ENCODE measurements at places on chromosomes 3 and 15.

DNA sequence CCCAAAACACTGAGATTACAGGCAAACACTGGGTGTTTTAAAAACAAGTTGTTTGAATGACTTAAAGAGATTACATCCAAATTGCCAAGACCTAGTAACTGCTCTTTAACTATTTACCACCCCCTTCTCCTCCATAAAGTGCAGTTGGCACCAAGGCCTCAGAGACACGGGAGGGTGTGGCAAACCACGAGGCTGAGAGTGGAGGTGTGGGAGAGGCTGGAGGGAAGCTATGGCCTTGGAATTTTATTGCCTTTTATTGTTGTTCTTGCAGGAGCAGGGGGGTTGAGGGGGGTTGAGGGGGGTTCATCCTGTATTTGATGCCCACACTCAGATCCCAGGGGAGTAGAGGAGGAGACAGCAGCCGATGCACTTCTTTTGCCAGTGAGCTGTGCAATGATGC lies 75.9 kb upstream of the CTDSPL start:
- DNase-seq = no peak

DNA sequence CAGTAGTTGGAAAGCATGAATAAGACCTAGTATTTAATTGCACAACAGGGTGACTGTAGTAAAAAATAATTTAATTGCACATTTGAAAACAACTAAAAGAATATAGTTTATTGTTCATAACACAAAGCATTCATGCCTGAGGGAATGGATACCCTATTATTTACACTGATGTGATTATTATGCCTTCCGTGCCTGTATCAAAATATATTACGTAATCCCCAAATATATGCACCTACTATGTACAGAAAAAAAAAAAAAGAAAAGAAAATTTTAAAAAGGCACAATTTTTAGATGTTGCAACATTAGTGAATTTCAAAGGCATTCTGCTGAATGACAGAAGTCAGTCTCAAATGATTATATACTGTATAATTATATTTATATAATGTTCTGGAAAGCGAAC lies 647.2 kb upstream of the BCHE start:
- DNase-seq = no peak

- no peak for DNase-seq
Measured at GRCh38 chr3:10683106-10683505, 132.9 kb upstream of the SLC6A11 start.

DNA sequence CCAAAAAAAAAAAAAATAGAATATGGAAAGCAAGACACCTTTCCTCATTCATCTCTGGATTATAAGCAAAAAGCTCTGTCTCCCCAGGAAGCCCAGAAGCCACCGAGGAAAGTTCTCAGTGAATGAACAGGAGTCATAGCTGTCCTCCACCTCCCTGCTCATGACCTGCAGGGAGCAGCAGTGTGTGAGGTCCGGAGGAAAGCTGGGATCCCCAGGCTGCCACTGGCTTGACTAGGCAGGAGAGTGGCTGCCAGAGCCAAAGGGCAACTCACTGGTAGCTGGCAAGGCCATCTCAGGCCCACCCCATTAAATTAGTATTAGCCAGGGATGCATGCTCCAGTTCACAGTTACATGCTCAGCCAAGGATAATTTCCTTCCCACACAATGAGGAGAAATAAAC lies 191.6 kb upstream of the STT3B start:
- no peak for DNase-seq

- no peak for DNase-seq
Measured at GRCh38 chr3:16377847-16378302, 112.9 kb downstream of the OXNAD1 start.

DNA sequence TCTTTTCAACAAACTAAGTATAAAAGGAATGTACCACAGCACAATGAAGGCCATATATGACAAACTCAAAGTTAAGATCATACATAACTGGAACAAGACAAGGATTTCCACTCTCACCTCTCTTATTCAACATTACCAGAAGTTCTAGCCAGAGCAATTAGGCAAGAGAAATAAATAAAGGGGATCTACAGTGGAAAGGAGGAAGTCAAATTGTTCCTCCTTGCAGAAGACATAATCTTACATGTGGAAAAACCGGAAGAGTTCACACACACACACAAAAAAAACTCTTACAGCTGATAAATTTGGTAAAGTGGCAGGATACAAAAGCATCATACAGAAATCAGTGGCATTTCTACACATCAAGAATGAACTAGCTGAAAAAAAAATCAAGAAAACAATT lies 277.9 kb downstream of the MCTP2 start:
- no peak for DNase-seq

GRCh38 chr3:168333410-168333935 lies 237.7 kb upstream of the GOLIM4 start:
- DNase-seq = no peak

- no peak for DNase-seq
Measured at GRCh38 chr3:56817646-56818045, 15.9 kb upstream of the ARHGEF3 start.

DNA sequence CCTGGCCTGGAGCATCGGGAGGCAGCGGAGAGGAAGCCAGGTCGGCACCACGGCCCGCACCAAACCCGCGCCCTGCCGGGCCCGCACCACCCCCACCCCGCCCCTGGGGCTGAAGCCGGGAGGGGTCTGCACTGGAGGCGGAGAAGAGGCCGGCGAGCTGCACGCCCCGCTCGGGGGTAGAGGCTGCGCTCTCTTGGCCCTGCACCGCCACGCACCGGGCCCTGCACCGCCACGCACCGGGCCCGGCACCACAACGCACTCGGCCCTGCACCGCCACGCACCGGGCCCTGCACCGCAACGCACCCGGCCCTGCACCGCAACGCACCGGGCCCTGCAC lies 41.4 kb downstream of the MUC20 start:
- no peak for DNase-seq

- peak; percentile 1 for DNase-seq
Measured at GRCh38 chr3:26118165-26118564, 328.3 kb downstream of the OXSM start.

- DNase-seq = no peak
Measured at GRCh38 chr15:98202256-98202655, 241.8 kb downstream of the ARRDC4 start.

DNA sequence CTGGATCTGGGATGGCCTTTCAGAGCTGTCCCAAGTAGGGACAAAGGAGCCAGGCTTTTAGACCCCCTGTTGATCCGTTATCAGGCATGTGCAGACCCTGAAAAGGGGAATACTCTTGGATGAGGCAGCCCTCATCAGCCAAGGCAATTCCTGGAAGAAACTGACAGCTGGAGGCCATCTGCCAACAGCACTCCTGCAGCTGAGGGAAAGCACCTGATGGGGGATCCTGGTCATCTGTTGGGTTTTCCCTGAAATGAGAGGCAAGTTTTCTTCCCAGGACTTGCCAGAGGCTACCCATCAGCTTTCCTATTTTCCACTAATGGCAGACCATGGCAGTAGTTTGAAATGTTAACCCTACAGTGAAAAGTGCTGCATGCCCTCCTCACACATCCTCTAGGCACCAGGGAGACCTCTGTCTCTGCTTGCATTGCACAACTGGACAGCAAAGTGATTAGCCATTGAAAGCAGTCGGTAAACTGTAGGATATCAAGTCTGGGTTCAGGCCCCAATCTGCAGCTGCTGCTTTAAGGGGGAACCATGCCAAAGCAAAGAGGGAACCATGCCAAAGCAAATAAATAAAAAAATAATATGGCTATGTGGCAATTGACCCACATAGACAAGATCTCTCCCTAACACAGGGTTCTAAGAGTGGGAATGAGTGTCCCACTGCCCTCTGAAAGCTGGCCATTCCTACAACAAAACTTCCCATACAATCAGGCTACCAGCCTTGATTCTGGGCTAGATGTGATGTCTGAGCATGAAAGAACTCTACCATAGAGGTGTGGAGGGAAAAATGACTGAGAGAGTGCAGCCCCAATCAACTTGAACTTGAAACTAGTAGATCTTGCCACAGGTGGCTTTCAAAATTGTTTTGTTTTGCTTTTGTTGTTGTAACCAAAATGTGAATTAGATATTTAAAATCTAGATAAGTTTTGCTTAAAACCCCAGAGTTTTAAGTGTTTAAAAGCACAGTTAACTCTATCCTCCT lies 232.0 kb upstream of the STT3B start:
- no peak for DNase-seq
